ENCODE measurements at places on chromosomes 2 and 18.

DNA sequence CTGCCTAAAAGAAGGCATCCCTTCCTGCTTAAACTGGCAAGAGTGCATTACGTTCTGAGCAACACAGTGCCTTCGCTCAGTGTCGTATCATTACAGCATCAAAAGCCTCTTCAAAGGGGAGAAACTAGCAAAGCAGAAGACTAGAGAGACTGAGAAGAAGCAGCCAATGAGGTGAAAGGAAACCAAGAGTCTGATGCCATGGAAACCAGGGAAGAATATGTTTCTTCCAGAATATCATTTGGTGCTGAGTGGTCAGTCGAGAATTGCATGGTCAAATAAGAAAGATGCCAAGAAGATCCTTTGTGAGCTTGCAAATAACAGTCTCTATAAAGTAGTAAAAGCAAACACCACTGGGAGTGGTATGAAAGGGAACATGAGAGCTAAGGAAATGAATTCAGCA, 312.1 kb upstream of the CHST9 start:
- no peak for DNase-seq

GRCh38 chr2:214775971-214776370, 33.5 kb downstream of the BARD1 start:
- no peak for DNase-seq

GRCh38 chr2:74620671-74621070, 27.5 kb downstream of the M1AP start:
- no peak for DNase-seq

GRCh38 chr2:45131587-45131986, 122.3 kb upstream of the SIX2 start:
- DNase-seq, result no peak

DNA sequence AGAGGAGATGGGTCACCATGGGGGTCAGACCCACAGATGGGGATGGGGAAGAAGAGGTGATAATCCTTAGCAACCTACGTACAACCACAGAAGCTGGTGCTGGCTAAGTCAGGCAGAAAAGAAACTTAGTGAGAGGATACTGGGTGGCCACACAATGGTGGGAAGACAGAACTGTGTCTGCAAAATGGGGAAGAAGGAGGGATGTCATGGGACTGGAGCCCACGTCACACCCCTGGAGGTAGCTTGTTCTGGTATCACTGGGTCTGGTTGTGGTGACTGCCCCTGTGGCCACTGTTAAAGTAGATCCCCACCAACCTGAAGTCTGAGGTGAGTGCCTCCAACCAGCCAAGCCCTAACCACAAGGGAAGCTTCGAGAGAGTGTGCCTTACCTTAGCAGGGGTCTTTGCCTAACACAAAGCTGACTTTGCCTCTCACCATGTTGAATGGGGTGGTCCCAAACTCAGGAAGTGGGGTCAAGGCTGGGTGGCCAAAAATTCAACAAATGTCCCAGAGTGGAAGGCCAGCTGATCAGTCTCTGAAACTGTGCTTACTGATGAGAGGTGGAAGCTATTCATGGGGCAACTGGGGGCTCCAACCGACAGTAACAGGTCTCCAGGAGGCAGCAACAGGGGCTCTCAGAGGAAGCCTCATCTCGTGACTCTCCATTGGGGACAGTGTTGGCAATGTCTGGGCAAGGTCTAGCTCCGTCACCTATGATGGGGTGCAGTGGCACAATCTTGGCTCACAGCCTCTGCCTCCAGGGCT, 64.8 kb upstream of the SLC1A4 start:
- DNase-seq, result no peak

- no peak for DNase-seq
Measured at GRCh38 chr18:45342166-45342565, 273.1 kb upstream of the SLC14A2 start.

Data from Right ventricle myocardium inferior (tissue), 1 donor.